SJSA1 (cell line): ENCODE measurements at places on chromosomes 12 and 14. TPM values are rescaled to one million over a fixed set of nuclear protein-coding genes. Genes with fewer than 3 reads are reported as not detected.

Gene PLEKHD1
- 0.03 TPM in 1 of 2 replicates, not detected in the other for total RNA-seq

- DNase-seq, result no peak
- H3K27me3 ChIP-seq, result no peaks in the 10 kb centered on the region
- H3K4me1 ChIP-seq, result peaks cover 35% of the 10 kb centered on the region
- peaks cover 9% of the 10 kb centered on the region; the same call in 1 of the 2 replicates for H3K36me3 ChIP-seq
- H3K27ac ChIP-seq, result no peak overlapping the region
These were observed 16.1 kb downstream of the EML1 start for GRCh38 chr14:99809360-99809759.

- peak; percentile 82 for DNase-seq
- peaks cover 41% of the 10 kb centered on the region for H3K4me1 ChIP-seq
- H3K27me3 ChIP-seq, result no peaks in the 10 kb centered on the region
- no peak overlapping the region for H3K4me3 ChIP-seq
- peaks cover 63% of the 10 kb centered on the region for H3K36me3 ChIP-seq
- H3K27ac ChIP-seq, result peak overlapping the region; percentile 43
These were observed 11.9 kb downstream of the NAA25 start for GRCh38 chr12:112096667-112097066.

Gene OR10AD1
- total RNA-seq, result not detected in 2 replicates

DNA sequence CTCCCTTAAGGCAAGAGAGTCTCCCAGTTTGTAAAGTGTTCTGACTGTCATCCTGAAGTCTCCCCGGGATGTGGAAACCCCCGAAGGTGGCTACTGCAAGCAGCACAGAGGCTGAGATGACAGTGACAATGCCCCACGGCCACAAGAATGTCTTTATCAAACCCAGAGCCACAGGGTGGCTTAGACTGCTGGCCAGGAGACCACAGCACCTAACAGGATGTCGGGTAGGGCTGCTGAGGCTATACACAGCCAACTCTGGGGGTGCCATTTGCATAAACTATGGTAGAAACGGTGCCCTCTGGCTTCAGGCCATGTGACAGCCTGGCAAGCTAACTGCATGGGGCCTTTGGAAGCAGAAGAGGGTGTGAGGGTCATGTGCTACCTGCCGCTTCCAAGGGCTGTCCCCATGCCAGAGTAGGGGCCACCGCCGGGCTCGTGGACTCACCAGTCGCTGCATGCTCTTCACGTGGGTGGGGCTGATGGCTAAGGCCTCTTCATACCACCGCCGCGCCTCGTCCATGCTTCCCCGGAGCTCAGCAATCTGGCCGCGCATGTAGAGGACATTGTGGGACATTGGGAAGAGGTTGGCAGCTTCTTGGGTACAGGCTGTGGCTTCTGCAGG, 180.9 kb downstream of the CALM1 start:
- no peak for DNase-seq
- H3K36me3 ChIP-seq, result no peaks in the 10 kb centered on the region
- H3K27me3 ChIP-seq, result no peaks in the 10 kb centered on the region
- H3K4me3 ChIP-seq, result no peak overlapping the region
- H3K27ac ChIP-seq, result no peak overlapping the region
- H3K4me1 ChIP-seq, result no peaks in the 10 kb centered on the region

Gene MIP
- total RNA-seq, result 0.08 TPM in 1 of 2 replicates, not detected in the other

GRCh38 chr14:63496837-63497400, 46.3 kb downstream of the PPP2R5E start:
- no peak for DNase-seq
- H3K36me3 ChIP-seq, result no peaks in the 10 kb centered on the region; the same call in 1 of the 2 replicates
- H3K4me3 ChIP-seq, result no peak overlapping the region
- H3K4me1 ChIP-seq, result peaks cover 7% of the 10 kb centered on the region
- no peak overlapping the region for H3K27ac ChIP-seq

Gene LRP6
- total RNA-seq, result 25.2 and 31.3 TPM in 2 replicates

- no peaks in the 10 kb centered on the region for H3K27me3 ChIP-seq
- no peak overlapping the region for H3K27ac ChIP-seq
- no peak for DNase-seq
- H3K4me1 ChIP-seq, result no peaks in the 10 kb centered on the region
- no peaks in the 10 kb centered on the region for H3K36me3 ChIP-seq
These were observed 440.1 kb upstream of the CCDC196 start for GRCh38 chr14:66046035-66046434.

Gene GLIPR1
- total RNA-seq, result 34.4 and 81.5 TPM in 2 replicates

Gene TRIP11
- 16.0 and 25.0 TPM in 2 replicates for total RNA-seq

GRCh38 chr12:127411166-127411915, 855.6 kb upstream of the TMEM132C start:
- no peaks in the 10 kb centered on the region for H3K4me1 ChIP-seq
- H3K27me3 ChIP-seq, result no peaks in the 10 kb centered on the region
- no peak overlapping the region for H3K4me3 ChIP-seq
- no peak overlapping the region for H3K27ac ChIP-seq
- H3K36me3 ChIP-seq, result no peaks in the 10 kb centered on the region
- DNase-seq, result no peak

DNA sequence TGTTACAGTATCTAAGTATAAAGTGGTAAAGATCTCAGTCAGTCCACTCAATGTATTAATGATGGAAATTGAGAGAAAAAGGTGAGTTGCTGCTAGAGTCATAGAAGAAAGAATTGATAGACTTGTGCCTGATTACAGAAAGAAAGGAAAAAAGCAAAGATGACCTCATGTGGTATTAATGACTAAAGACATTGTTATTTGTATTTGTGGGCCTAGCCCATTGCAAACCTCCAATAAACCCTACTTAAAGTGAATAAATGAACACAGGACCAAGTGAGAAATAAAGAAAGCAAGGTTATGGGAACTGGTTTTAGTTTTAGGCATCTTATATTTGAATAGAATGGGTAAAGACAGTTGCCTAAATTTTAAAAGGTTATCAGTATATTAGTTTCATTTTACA, 105.5 kb downstream of the SYT1 start:
- no peaks in the 10 kb centered on the region for H3K27me3 ChIP-seq
- H3K36me3 ChIP-seq, result peaks cover 4% of the 10 kb centered on the region; the same call in 1 of the 2 replicates
- no peak overlapping the region for H3K27ac ChIP-seq
- H3K4me3 ChIP-seq, result no peak overlapping the region
- no peaks in the 10 kb centered on the region for H3K4me1 ChIP-seq

Gene BHLHE41
- total RNA-seq, result 36.1 and 69.1 TPM in 2 replicates

Gene BCDIN3D
- 0.60 and 4.3 TPM in 2 replicates for total RNA-seq

Gene IFNG-AS1
- total RNA-seq, result not detected in 2 replicates

Gene CD4
- total RNA-seq, result not detected in 2 replicates

- no peak overlapping the region for H3K27ac ChIP-seq
- peaks cover 54% of the 10 kb centered on the region for H3K36me3 ChIP-seq
- peak overlapping the region; percentile 83 for H3K4me3 ChIP-seq
These were observed 2.1 kb downstream of the RNF10 start for GRCh38 chr12:120536064-120536791.

Gene CACNA1C
- total RNA-seq, result 6.1 and 17.0 TPM in 2 replicates

GRCh38 chr14:96095581-96096476, 56.7 kb downstream of the C14orf132 start:
- H3K27ac ChIP-seq, result no peak overlapping the region
- peaks cover 13% of the 10 kb centered on the region for H3K4me1 ChIP-seq
- no peaks in the 10 kb centered on the region for H3K36me3 ChIP-seq
- no peak overlapping the region for H3K4me3 ChIP-seq
- DNase-seq, result no peak

DNA sequence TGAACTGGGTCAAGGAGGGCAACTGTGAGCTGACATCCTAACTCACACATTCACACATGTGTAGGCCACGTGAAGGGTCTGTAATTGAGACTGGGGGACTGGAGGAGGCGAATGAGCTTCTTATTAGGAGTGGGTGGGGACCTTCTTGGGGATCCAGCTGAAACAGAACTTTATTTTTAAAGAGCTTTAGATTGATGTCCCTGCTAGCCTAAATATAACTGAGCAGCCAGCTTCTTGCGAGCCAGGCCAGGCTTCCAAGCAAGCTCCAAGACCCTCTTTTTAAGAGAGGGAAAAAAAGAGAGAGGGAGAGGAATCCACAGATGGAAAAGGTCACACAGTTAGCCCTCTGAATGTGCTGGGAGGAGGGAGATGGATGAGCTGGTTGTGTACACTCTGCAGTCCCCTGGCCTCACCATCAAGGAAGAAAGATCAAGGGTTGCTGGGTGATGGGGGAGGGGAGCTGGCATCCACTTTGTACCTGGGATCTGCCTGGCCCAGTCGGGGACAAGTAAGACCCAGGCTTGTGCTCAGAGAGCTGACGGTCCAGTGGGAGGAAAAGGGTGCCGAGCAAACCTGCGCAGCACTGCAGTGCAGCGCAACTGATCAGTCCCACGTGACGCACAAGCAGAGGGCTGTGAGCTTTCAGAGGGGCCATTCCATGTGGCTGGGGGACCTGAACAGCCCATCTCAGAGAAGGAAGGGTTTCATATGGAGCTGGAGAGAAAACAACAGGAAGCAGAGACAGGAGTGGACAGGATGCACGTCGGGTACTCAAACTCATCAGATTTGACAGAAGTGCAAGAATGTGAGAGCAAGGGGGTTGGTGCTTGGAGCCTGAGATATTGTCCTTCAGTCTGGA, 154.5 kb downstream of the ZFP36L1 start:
- no peaks in the 10 kb centered on the region for H3K27me3 ChIP-seq
- H3K4me3 ChIP-seq, result no peak overlapping the region
- no peaks in the 10 kb centered on the region for H3K36me3 ChIP-seq
- peaks cover 21% of the 10 kb centered on the region for H3K4me1 ChIP-seq
- DNase-seq, result no peak

DNA sequence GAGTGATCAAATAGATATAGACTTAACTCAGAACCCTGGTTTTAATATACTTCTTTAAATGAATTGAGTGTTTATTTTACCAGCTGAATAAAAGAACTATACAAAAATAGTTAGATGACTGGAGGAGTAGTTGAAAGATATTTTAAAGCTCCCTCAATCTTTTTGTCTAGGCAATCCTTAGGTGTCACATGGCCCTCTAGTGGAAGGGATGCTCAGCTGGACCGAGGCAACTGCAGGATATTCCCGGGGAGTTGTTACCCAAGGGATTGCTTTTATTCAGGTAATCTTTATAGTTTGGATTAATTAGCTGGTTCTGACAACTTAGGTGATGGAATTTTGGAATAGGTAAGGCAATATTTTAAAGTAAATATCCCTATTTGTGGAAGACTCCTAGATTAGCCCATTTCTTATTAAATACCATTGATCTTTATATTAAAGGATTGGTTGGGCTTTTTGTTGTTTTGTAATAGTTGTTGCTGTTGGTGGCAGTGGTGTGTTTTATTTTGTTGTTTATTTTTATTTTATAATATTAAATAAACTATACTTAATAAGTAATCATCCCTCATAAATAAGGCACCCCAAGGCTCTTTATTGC, 57.1 kb downstream of the ZDHHC17 start:
- no peaks in the 10 kb centered on the region for H3K4me1 ChIP-seq
- H3K4me3 ChIP-seq, result no peak overlapping the region
- no peak for DNase-seq
- no peak overlapping the region for H3K27ac ChIP-seq
- peaks cover 11% of the 10 kb centered on the region; the same call in 1 of the 2 replicates for H3K36me3 ChIP-seq

- no peaks in the 10 kb centered on the region for H3K27me3 ChIP-seq
- H3K36me3 ChIP-seq, result no peaks in the 10 kb centered on the region
- no peaks in the 10 kb centered on the region; the same call in 1 of the 2 replicates for H3K4me1 ChIP-seq
- H3K4me3 ChIP-seq, result no peak overlapping the region
These were observed 39.8 kb upstream of the NUAK1 start for GRCh38 chr12:106178562-106178961.

- H3K27me3 ChIP-seq, result no peaks in the 10 kb centered on the region
- DNase-seq, result peak; percentile 90
- peaks cover 43% of the 10 kb centered on the region for H3K4me1 ChIP-seq
- peak overlapping the region; percentile 74 for H3K27ac ChIP-seq
- no peak overlapping the region for H3K4me3 ChIP-seq
These were observed 6.6 kb upstream of the KLRD1 start for GRCh38 chr12:10301103-10301502.

Gene LMNTD1
- total RNA-seq, result 1.0 and 1.9 TPM in 2 replicates
